ENCODE measurements at places on chromosomes 11 and 22.

DNA sequence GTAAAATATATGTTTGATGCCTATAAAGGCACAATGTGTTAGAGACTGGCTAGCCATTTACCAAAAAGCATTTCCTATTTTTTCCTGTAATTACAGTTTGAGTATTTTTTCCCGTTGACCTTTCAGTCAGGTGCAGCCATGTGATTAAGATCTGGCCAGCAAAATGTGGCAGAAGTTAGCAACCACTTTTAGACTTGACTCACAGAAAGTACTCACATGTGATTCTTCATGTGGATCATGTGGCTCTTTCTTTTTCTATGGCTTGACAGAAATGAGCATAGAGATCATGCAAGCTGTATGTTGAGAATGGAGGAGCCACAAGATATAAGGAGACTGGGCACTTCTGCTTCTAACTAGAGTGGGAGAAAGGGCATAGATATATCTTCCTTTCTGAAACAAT, 27.3 kb upstream of the RAB38 start:
- no peak for DNase-seq

GRCh38 chr11:73416786-73417185, 40.6 kb downstream of the RELT start:
- no peak for DNase-seq

- DNase-seq, result no peak
These were observed 30.7 kb downstream of the ST3GAL4 start for GRCh38 chr11:126385991-126386728.

DNA sequence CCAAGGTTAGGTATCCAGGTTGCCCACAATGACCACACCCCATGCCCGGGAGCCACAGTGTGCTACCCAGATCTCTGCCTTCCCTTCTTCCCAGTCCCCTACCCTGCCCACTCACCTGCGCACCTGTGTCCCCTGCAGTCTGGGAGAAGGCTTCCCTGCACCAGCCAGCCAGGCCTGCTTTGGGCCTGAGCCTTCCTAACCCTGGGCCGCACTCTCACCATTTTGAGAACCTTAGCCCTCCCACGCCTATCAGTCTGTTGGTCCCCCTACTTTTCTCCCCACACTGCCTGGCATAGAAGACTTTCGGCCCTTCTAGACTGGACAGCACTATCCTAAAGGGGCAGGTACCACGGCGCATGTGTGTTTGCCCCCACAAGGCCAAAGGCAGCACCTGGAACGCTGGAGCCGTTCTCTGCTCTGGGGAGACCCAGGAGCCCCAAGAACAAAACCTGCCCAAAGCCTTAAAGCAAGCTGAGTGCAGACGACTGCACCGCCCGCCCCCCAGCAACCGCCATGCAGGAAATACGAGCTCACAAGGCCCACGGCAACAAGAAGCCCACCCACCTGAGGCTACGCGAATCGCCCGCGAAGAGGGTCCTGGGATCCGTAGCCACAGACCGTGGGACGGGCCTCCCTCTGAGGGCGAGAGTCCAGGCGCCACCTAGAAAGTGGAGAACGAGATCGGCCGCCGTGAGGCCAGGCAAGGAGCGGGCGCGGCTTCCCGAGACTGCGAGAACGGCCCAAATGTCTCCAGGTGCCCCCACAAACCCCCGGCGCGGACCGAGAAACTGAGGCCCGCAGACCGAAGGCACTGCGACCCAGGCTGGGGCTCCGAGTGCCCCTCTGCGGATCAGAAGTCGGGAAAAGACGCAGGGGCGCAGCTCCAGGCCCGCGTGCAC, 546 bp downstream of the GNB1L start:
- DNase-seq, result peak; percentile 72

DNA sequence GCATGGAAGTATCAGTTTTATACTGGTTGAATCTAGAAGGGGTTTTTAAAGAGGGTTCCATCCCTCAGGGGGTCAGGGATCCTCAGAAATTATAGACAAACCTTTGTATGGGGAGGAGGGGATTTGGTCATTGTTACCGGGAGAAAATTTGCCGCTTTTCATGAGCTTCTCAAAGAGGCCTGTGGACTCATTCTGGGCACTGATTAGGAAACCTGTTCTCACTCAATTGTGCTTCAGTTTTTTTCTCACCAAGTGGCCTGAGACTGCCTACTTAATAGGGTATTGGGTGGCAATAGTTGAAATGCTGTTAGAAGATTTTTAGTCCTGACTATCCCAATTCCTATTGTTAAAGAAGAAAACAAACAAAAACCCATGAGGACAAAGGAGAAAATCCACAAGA, 14.0 kb downstream of the MPEG1 start:
- DNase-seq, result no peak

DNA sequence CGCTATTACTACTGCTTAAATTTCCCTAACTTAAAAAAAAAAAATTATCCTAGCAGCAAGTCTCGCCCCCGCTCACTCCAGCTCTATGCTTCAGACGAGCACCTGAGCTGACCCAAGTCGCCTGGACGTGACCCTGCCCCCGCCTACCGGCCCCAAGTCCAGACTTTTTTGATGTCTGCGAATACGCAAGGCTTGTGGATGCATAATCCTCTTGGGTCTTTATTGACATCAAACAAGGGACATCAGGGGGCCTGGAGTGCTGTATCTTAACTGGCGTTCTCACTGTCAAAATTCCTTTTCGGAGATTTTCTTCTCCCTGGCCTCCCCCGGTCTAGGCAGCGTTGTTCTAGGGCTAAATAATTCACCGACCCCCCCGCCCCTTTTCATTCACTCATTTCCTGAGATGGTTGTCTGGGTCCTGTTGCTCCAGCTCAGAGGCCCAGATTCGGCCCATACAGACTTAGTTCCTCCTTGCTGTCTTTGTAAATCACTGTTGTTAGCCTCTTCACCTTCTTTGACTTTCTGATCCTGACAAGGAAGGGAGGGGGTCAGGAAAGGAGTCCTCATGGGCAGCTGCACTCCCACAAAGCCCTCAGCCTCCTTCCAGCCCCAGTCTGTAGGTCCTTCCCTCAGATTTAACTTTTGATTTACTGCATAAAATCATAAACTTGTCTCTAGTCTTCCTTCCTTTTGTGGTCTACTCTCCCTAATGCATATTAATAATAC, 601 bp upstream of the LRP4 start:
- no peak for DNase-seq

GRCh38 chr22:50371101-50371648, 28.0 kb downstream of the PPP6R2 start:
- DNase-seq, result no peak

DNA sequence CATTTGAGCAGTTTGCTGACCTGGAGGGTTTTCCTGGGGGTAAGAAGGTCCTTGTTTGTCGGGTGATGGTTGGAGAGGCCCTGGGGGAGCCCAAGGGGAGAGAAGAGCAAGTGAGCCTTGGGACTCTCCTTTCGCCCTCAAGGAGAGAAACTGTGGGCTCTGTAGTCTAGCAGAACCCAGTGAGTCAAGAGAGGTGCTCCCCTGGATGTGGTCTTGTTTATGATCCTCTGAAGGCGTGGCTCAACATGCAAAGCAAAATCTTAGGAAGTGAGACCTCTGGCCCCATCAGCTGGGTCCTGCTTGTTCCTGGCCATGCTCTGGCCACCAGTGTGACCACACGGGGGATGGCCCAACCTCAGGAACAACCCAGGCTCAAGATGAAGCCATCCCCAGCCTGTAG, 66.5 kb upstream of the ALX4 start:
- DNase-seq, result no peak

- no peak for DNase-seq
These were observed 261.8 kb upstream of the MTNR1B start for GRCh38 chr11:92707665-92708064.

- DNase-seq, result no peak
These were observed 2390.9 kb upstream of the RAG2 start for GRCh38 chr11:38988908-38989307.

- peak; percentile 77 for DNase-seq
These were observed 2.1 kb upstream of the PTPRCAP start for GRCh38 chr11:67439321-67440228.

DNA sequence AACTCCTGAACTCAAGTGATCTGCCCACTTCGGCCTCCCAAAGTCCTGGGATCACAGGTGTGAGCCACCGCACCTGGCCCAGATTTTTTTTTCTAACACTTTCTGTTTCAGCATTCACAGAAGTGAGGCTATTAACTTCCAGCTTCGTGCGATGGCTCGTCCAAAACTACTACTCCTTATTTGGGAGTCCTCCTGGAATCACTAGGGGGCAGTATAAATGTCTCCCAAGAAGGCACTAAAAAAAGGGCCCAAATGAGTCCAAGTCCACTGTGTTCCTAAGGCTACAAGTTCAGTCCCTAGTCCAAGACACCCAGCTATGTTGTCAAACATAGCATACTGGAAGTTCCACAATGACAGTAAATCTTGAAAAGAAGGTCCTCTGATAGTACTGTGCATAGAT, 63.2 kb upstream of the BIRC3 start:
- no peak for DNase-seq

GRCh38 chr11:123213307-123213771, 18.3 kb upstream of the CLMP start:
- DNase-seq, result no peak

DNA sequence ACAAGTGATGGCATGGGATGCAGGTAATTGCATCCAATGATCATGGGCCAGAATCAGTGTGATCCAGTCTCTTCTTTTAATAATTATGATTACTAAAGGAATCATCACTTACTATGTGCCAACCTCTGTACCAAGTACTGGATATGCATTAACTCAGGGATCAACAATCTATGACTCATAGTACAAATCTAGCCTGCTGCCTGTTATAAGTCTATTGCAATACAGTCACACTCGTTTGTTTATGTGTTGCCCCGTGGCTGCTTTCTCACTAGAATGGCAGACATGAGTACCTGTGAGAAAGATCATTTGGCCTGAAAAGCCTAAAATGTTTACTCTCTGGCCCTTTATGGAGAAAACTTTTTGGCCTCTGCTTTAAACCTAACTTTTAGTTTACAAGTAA, 45.0 kb downstream of the OR6Q1 start:
- no peak for DNase-seq

DNA sequence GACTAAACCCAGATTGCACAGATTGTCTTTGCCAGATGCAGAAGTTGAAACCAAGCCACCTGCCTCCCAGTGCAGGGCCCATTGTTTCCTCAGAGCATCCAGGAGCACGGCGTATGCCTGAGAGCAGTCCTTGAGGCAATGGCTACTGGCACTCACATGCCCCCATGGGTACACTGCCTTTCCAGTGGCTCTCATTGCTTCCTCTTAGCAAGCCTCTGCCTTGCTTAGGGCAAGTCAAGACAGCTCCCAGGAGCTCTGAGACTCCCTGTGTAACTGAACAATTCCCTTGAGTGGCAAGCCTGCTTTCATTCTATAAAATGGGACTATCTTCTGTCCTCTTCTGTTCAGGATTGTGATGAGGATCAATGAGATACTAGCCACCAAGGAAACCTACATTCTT, 4.1 kb downstream of the SYTL2 start:
- DNase-seq, result no peak

DNA sequence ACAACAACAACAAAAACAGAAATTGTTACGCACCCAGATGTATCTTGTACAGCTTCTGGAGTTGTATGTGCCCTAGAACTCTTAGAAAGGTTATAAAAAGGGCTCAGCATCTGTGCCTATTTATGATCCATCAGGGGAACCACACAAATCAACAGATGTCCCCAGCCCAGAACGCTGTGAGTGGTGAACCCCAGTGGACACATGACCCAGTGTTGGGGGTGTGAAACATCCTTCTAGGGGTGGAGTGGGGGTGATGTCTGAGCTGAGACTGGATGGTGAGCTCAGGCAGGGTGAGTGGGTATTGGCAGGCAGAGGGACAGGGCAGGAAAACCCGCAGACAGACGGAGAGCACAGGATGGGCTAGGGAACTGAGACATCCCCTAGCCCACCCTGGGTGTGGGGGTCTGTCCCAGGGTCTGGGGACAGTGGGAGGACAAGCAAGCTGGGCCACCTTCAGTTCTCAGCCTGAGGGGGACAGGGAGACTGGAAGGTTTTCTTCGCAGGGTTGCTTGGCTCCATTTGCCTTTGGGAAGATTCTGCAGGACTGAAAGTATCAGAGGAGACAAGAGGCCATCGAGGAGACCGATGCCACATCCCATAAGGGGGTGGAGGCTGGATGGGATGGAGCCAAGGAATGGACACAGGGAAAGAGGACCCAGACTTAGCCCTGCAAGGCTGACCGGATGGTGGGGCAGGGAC, 5.8 kb upstream of the EMID1 start:
- no peak for DNase-seq

GRCh38 chr11:101721270-101721669, 137.5 kb upstream of the TRPC6 start:
- DNase-seq, result no peak

DNA sequence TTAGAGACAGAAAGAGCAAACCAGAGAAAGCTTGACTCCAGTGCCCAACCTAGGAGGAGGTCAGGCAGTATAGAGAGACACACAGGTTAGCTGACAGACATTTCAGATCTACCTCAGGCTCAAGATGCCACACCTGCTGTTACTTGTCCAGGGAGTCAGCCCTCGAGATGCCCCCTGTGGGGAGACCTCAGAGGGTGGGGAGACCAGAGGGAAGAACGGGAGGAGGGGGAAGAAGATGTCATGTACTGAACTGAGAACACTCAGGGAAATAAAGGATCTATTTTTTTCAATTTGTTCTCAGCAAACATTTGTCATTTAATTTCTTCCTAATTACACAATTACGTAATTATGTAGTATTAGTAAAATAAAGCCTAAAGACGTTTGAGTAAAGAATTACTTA, 196.3 kb upstream of the CADM1 start:
- DNase-seq, result no peak

DNA sequence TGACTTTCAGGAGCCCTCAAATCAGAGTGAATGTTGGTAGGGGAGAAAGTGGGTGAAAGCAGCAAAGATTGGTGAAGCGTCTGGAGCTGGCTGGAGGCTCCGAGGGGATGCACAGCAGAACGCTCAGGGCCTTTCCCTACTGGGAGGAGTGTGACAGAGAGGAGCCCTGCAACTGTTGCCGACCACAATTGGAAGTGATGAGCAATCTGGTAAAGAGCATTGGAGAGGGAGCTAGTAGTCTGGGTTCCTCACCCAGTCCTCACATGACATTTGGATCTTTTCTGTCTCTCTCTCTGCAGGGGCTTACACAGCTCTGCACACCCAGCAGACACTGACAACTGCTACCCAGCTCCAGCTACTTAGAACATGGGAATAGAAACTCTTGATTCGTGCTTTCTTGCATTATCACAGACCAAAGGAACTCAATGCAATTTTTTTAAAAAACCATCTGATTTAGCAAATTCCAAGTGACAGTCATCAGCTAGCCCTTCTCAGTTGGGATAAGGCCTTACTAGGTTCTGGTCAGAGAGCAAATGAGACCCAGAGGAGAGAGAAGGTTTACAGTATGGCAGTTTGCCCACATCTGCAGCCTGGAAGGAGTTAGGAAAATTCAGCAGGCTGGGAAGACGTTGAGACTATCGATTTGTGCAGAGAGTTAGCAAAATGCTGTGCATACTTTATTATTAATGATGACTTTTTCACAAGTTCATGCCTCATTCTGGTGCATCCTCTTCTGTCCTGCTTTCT, 278.0 kb upstream of the PLET1 start:
- DNase-seq, result no peak

All from activated effector memory CD4-positive, alpha-beta T cell treated with anti-CD3 and anti-CD28 coated beads, Interleukin-2, amount 50 U/mL, for 16 hours (primary cell).